ENCODE measurements at places on chromosomes 7 and 10.
A peak's percentile ranks its signal among the peaks of the same experiment; 100 is the strongest.

- no peak for DNase-seq
Measured at GRCh38 chr7:45647967-45648670, 74.0 kb downstream of the ADCY1 start.

DNA sequence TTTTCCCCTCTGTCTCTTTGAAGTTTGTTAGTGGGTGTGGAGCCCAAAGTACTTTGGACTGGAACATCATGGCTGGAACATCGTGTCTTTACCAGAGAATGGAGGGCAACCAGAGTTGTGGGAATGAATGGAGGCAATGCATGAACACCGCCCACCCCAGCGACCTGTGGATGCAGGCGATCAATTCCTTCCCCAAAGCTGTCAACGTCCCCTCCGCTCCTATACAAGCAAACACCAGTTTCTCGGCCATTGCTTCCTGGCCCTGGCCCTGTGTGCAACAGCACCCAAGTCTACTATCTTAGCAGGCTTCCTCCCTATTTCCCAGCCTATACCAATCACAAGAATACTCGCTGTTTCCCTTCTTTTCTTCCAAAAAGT lies 62.6 kb downstream of the CARD11 start:
- no peak for DNase-seq

DNA sequence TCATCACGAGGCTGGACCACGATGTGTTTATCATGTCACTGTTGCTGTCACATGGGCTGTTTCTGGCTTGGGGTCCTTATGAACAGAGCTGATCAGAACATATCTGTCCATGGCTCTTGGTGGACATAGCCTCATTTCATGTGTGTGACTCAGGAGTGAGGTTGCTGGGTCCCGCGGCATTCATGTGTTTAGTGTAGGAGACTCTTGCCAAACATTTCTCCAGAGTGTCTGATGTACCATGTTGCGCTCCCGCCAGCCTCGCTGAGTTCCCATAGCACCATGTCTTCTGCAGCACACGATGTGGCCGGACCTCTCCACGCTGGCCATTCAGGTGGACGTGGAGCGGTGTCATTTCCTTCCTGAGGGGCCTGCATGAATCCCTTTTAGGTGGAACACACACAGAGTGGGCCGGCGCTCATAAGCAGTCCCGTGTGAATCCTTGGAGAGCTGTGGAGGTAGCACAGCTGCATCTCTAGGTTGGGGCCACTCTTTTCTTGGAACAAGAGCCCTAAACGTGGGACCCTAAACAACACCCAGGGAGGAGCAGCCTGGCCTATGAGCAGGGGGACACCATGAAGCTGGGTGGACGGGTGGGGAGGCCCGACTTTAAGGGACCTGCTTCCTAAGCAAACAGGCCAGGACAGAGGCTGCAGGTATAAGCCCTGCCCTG lies 134.6 kb downstream of the LHPP start:
- no peak for DNase-seq

GRCh38 chr7:80781561-80781979 lies 137.3 kb downstream of the SEMA3C start:
- DNase-seq: peak; percentile 12

- DNase-seq: no peak
Measured at GRCh38 chr7:135970045-135970444, 7.1 kb downstream of the MTPN start.

GRCh38 chr10:22629852-22630233 lies 84.5 kb downstream of the PIP4K2A start:
- DNase-seq: no peak

GRCh38 chr10:52099026-52099600 lies 215.0 kb upstream of the DKK1 start:
- no peak for DNase-seq

GRCh38 chr7:13748998-13749397 lies 240.5 kb downstream of the ETV1 start:
- DNase-seq: no peak

GRCh38 chr7:13041368-13041988 lies 354.0 kb downstream of the ARL4A start:
- DNase-seq: no peak

GRCh38 chr10:72511459-72511858 lies 114.4 kb downstream of the MICU1 start:
- DNase-seq: no peak

- no peak for DNase-seq
Measured at GRCh38 chr7:131106681-131107336, 220.9 kb upstream of the MKLN1 start.

GRCh38 chr10:95840121-95840520 lies 67.7 kb upstream of the CC2D2B start:
- no peak for DNase-seq

GRCh38 chr7:137774793-137775201 lies 72.0 kb downstream of the DGKI start:
- no peak for DNase-seq

DNA sequence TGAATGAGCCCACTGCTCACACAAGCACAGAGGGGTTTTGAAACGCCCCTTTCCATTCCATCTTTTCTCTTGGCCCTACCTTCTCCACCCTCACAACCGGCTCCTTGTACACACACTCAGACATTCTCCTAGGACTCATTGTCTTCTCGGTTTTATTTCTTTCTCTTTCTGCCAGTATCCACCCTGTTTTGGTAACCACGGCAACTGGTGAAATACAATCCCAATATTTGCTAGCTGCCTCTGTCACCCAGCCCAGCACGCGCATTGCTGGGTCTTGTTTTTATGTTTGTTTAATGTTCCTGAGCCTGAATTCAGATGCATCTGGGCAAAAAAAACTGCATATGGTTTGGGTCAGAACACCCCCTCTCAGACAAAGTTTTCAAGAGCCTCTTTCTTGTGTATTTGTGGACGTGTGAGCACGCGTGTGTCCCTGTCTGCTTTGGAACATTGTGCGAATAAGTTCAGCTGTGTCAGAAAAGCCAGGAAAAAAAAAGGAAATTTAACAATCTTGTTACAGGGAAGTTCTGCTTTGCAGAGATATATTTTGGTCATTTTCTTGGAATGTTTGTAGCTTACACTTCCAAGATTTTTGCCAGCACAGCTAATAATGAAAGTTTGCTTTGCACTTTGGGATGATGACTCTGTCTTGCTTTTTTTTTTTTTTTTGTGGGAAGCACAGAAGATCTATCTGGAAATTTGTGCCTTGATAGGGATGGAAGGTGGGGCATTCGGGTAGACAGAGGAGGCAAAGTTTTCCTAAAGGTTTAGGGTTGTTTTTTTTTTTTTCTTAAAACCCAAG lies 225.9 kb downstream of the TRIL start:
- no peak for DNase-seq

DNA sequence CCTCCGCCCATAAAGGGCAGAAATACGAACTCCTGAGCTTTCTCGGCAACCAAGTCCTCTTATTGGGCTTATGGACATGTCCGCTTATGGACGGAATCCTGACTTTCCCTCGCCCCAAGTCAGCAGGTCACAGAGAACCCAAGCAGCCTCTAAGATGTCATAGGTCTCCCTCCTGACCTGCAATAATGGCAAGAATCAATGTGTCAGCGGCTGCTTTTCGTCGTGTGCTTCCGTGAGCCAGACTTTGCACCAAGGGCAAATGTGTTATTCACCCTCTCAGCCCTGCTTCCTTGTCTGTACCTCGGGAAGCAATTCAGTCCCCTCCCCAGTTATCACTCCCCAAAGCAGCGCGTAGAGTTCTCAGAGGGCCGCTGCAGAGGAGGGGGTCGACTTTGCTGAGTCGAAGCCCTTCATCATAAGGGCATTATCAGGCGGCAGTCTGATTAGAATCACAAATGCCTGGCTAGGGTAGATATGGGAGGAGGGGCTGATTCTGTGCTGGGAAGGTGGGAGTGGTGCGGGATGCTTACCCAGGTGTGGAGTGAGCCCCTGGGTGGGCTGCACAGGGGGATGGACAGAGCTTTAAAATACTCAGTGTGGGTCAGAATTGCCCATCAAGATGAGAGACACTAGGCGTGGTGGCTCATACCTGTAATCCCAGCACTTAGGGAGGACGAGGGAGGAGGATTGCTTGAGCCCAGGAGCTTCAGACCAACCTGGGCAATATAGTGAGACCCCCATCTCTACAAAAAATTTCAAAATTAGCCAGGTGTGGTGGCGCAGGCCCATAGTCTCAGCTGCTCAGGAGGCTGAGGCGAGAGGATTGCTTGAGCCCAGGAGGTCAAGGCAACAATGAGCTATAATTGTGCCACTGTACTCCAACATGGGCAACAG lies 36.0 kb downstream of the COL26A1 start:
- DNase-seq: no peak

DNA sequence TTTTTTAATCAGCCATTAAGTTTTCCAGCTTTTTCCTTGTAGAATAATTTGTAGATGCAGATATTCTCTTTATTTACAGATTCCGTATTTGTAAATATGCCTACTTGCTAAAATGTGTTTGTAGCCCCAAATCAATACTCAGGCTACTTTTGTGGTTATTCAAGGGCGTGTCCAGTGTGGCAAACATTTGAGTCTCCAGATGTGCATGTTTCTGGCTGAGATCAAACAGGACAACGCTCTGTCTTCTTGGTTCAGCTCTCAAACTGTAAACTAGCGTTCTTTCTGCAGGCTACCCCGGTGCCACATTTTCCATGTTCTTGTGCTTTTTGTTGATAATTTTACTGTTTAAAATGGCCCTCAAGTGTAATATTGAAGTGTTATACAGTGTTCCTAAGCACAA lies 16.2 kb upstream of the OR2A5 start:
- DNase-seq: no peak

GRCh38 chr7:128878226-128879105 lies 15.8 kb downstream of the ATP6V1F start:
- DNase-seq: no peak

DNA sequence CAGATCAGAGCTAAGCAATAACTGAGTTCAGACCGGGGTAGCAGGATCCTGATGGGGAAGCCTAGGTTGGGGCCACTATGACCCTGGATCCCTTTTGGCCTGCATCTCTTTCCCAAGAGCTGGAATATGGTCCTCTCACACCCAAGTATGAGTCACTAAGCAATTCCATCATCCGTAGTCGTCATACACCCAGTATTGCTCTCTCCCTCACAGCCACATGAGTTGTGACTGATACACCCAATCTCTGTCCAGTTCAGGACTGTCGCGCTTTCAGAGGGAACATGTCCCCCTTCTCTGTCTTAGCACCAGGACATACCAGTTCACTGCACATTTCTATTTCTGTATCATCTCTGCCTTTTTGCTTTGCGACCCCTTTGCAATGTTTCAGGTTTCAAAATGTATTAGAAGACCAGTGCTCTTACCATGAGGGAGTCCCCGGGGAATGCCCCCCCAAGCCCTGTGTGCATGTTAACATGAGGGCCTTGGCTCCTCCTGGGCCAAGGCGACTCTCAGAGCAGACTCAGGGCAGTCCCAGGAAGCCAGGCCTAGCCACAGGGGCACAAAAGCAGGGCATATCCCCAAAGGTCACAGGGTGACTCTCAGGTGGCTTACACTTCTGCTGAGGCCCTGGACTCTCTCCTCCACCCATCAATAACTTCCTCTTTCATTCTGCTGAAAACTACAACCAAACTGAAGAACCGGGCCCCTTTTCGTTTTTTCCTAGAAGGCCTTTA lies 75.3 kb upstream of the SAMD8 start:
- no peak for DNase-seq

DNA sequence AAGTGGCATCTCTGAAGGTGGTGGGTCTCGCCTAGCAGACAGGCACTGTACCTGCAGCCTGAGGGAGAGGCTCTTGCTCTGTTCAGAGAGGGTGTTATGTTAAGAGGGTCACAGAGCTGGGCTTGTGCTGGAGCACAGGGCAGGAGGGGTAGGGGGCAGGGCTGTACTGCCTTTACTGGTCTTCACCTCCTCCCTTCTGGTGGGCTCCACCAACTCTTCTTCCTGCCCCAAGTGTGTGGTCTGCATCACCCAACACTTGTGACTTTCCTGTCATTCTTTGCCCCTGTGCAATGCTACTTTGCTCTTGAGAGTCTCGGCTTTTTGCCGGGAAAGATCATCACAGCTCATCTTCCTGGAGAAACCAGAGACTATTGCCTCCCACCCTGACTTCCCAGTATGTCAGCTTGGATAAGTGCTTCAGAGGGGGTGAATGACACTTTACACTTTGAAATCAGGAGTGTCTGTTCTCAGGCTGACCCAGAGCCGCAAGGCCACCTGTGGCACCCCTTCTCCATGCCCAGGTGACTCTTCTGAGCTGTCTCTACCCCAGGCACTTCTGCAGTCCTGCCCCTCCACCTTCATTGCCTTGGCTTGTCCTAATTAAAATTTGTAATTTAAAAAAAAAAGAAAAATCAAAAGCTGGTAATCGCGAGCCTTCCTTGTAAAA lies 38.4 kb upstream of the IKZF1 start:
- no peak for DNase-seq

DNA sequence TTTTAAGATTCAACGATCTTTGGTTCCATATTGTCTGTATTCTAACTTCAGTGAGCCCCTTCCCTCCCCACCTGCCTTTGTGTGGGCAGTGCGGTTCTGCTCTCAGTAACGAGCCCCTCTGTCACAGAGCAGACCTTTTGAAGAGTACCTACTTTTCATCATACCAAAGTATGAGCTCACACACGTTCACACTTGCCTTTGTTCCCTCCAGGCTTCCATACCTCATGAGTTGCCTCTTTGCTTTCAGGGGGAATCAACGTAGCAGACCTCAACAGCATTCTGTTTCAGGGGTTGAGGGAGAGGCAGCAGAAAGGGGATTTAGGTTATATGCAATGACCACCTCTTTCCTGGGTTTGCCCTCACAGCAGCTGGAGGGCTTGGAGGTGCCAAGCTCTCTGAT lies 211.4 kb upstream of the MDFIC start:
- DNase-seq: no peak

GRCh38 chr7:33744293-33745075 lies 160.9 kb upstream of the BMPER start:
- DNase-seq: no peak

DNA sequence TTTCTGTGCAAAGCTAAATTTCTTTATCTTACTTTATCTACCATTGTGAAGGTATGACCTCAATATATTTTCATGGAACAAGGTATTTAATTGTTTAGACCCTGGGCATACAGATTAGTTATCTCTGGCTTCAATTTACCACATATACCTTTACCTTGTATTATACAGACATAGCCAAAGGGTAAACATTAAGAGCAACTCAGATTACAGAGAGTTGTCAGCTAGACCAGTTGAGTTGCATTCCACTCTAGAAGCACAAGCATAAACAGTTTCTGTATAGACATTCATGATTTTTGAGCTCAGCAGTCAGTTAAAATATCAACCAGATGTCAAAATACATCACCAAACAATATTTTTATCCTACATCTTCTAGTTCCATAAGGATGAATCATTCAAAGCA lies 857.3 kb upstream of the ZWINT start:
- DNase-seq: no peak
